ENCODE measurements at places on chromosomes 7 and 10. TPM values are rescaled to one million over a fixed set of nuclear protein-coding genes. Genes with fewer than 3 reads are reported as not detected.

- no peak for DNase-seq
These were observed 51.3 kb downstream of the TSPAN12 start for GRCh38 chr7:120806669-120807068.

The DKK1 gene
- 6.5 TPM for total RNA-seq

The RARRES2 gene
- 6.9 TPM for total RNA-seq

The ZNF862 gene
- total RNA-seq: 5.7 TPM

- DNase-seq: no peak
These were observed 22.2 kb downstream of the SP4 start for GRCh38 chr7:21450076-21450475.

GRCh38 chr10:111018021-111018420, 58.8 kb upstream of the ADRA2A start:
- DNase-seq: no peak

GRCh38 chr10:6958711-6959110, 378.6 kb upstream of the PRKCQ start:
- DNase-seq: no peak

GRCh38 chr10:114173603-114173920, 441 bp downstream of the CCDC186 start:
- no peak for DNase-seq

DNA sequence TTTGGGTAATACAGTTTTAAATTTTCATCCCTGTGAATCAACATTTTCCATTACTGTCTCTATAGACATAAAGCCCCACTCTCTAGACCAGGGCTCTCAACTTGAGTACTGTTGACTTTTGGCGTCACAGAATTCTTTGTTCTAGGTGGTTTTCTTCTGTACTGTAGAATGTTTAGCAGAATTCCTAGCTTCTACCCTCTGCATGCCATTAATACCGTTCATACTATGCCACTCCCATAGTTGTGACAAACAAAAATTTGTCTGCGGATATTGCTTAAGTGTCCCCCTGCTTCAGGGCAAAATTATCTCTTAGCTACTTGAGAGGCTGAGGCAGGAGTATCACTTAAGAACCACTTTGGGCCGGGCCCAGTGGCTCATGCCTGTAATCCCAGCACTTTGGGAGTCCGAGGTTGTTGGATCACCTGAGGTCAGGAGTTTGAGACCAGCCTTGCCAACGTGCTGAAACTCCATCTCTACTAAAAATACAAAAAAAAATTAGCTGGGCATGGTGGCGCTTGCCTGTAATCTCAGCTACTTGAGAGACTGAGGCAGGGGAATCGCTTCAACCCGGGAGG, 57.3 kb upstream of the NRG3 start:
- DNase-seq: no peak

DNA sequence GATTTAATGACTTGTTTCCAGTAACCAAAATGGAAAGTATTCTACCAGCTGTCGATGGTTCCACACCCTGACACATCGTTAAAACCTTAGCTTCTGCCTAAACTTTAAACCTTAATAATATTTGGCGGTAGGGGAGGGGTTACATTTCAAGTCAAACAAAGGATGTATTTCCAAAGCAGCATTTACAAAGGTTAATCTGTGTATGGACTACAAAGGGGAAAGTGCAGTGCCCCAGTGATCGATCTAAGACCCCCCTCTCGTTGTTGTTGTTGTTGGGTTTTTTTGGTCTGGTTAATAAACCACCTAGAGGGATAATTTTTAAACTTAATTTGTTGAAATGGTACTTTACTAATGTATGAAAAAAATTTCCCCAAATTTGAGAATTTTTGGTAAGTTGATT, 1.1 kb upstream of the STEAP2 start:
- DNase-seq: no peak

DNA sequence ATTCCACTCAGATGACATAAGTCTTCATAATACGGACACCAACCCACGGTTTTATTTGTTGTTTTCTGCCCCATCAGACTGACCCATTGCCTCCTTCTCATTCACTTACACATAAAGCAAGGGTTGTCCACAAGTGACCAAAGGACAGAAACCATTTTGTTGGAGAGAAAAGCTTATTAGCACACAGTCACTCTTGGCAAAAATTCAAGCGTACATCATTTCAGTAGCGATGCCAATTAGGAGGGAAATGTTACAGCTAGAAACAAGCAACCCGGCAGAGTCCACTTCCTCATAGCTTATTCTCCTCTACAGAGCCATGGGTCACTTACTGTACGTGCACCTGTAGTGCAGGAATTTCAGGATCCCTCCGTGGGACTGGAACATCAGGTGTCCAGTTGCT, 23.0 kb downstream of the ABLIM1 start:
- no peak for DNase-seq
